ENCODE measurements at places on chromosomes 5 and 9.

- no peaks in the 10 kb centered on the region for H3K27me3 ChIP-seq
- H3K27ac ChIP-seq = no peak overlapping the region
- peak; percentile 58 for DNase-seq
- H3K4me1 ChIP-seq = peaks cover 6% of the 10 kb centered on the region
These were observed 213.3 kb downstream of the SEMA6A start for GRCh38 chr5:116361171-116361967.

GRCh38 chr5:64854855-64855254 lies 86.1 kb downstream of the CWC27 start:
- H3K36me3 ChIP-seq = no peaks in the 10 kb centered on the region
- H3K4me3 ChIP-seq = no peak overlapping the region
- no peaks in the 10 kb centered on the region for H3K4me1 ChIP-seq
- no peak for DNase-seq

DNA sequence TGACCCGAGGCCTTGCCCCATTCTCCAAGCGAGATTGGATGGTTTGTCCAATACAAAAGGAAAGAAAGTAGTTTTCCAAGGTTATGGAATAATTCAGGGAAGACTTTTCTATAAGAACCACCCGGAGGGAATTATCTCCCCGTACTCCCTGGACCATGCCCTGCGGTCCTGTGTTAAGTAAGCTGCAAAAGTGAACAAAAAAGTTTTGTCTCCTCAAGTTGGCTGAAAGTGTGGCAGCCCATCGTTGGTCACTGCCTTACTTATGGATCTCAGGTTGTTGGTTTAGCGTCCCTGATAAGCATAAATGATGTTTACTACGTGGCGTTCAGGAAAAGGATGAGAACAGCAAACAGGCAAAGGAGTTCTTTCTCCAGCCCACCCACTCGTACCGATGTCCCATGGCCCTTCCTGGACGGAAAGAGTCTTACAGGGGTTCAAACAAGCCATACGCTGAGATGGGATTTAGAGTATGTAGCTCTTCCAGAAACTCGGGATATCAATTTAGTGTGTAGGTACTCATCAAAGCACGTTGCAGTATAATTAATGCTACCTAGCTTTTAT lies 413 bp upstream of the AUH start:
- no peak for DNase-seq
- no peaks in the 10 kb centered on the region for H3K36me3 ChIP-seq
- no peak overlapping the region for H3K27ac ChIP-seq
- peaks cover 8% of the 10 kb centered on the region for H3K4me1 ChIP-seq
- H3K27me3 ChIP-seq = no peaks in the 10 kb centered on the region

DNA sequence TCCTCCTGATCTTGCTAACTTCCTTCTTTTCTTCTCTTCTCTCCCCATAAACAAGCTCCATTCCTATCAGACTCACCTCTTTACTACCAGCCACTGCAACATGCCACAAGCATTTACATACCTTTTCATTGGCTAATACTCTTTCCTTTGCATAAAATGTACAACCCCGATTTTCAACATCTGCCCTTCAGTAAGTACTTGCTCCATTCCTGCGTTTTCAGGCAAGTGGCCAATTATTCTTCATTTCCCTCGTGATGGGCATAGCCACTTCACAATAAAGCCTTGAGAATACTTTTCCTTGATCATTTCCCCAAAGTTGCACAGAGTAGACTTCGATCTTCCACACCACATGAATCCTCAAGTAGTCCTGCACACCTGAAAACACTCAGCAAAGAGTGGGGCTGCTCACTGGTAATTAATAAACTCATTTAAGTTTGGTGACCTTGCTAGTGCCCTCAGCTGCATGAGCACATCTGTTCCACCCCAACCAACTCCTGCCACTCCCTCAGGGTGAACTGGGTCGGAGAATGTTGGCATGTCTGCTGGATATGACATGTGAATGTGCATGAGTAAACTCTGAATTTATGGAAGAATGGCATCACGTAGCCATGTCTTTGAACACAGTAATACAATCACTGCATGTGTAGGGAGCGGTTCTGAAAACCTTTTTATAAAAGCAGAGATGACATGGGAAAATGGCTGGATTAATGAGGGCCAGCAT lies 535.8 kb downstream of the SEMA5A start:
- no peaks in the 10 kb centered on the region for H3K27me3 ChIP-seq
- no peak overlapping the region for H3K4me3 ChIP-seq
- no peak for DNase-seq
- H3K4me1 ChIP-seq = no peaks in the 10 kb centered on the region
- no peaks in the 10 kb centered on the region for H3K36me3 ChIP-seq

DNA sequence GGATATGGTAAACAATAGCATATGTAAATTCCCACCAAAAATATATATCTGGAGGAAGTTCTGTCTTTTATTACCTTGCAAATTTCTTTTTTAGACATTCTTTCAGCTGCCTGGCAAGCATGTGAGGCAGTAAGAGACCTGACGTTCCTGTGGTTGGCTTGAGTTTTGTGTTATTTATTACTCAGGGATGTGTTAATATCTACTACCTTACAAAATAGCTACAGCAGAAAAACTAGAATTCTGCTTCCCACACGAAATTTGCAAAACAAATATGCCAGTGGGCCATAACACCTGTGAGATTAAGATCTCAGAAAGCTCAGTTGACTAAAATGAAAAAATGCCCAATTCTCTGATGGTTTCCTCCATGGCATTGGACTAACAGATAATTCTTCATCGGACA lies 274.2 kb downstream of the TMEM167A start:
- no peaks in the 10 kb centered on the region for H3K27me3 ChIP-seq
- H3K4me3 ChIP-seq = no peak overlapping the region
- H3K4me1 ChIP-seq = no peaks in the 10 kb centered on the region
- no peak for DNase-seq
- H3K36me3 ChIP-seq = no peaks in the 10 kb centered on the region

DNA sequence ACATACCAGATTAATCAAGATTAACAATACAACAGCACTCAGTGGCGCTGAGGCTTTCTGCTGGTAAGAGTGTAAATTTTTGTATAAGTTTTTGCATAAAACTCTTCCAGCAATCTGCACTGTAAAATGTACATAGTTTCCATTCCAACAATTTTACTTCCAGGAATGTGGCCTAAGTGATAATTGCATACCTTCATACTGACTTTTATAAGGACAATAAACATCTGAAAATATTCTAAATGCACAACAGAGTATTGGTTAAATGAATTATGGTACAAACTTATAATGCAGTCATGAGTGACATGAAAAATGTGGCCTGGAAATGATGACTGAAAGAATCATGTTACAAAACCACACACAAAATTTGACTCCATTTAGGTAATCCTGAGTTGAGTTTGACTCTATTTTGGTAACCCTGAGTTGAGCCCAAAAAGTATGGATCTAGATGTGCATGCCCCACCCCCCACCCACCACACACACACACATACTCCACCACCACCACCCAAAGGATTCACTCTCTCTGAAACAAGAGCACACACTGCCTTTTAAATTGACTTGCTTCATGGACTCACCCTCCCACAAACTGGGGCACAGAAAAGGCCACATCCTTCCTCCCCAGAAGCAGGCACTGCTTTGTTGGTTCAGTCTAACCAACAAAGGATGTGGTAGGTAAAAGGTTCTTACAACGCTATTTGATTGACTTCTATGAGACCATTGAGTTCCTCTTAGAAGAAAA lies 137.6 kb downstream of the SUSD1 start:
- peaks cover 14% of the 10 kb centered on the region for H3K4me1 ChIP-seq
- H3K4me3 ChIP-seq = no peak overlapping the region
- DNase-seq = peak; percentile 24

DNA sequence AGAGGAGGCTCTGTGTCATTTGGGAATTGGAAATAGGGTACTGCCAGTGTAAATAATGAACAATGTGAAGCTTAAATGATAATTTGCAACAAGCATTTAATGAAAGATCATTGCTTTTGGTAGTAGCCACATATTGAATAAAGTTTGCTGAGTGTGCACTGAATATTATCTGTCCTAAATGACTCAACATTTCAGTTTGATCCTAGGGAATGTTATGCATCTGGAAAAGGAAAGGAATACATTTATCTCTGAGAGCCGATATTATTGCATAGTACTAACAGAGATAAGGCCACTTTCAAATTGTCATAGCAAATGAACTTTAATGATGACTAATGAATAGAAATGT lies 8.7 kb upstream of the ELL2 start:
- H3K27ac ChIP-seq = no peak overlapping the region
- DNase-seq = no peak
- H3K27me3 ChIP-seq = no peaks in the 10 kb centered on the region
- H3K4me1 ChIP-seq = no peaks in the 10 kb centered on the region
- no peak overlapping the region for H3K4me3 ChIP-seq

DNA sequence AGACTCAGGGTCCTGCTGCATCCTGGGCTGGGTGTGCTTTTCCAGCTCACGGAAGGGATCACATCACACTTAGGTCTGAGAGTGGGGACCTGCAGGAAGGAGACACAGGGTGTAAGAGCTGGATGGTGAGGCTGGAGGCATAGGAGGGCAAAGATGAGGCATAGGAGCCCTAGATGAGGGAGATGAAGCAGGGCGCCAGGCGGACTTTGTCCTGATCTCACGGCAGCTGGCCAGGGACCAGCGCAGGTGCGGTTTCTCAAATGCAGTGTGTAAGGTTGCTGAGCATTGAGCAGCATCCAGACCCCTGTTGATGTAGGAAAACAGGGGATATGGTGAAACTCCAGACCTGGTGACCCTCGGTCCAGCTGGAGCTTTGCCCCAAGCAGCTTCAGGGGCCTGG lies 156.5 kb downstream of the PSAT1 start:
- H3K4me1 ChIP-seq = no peaks in the 10 kb centered on the region
- no peak overlapping the region for H3K27ac ChIP-seq
- DNase-seq = no peak
- no peak overlapping the region for H3K4me3 ChIP-seq
- H3K27me3 ChIP-seq = no peaks in the 10 kb centered on the region
- no peaks in the 10 kb centered on the region for H3K36me3 ChIP-seq

- H3K4me3 ChIP-seq = no peak overlapping the region
- H3K27ac ChIP-seq = no peak overlapping the region
- DNase-seq = no peak
These were observed 12.4 kb downstream of the UBAP1 start for GRCh38 chr9:34190996-34191892.

DNA sequence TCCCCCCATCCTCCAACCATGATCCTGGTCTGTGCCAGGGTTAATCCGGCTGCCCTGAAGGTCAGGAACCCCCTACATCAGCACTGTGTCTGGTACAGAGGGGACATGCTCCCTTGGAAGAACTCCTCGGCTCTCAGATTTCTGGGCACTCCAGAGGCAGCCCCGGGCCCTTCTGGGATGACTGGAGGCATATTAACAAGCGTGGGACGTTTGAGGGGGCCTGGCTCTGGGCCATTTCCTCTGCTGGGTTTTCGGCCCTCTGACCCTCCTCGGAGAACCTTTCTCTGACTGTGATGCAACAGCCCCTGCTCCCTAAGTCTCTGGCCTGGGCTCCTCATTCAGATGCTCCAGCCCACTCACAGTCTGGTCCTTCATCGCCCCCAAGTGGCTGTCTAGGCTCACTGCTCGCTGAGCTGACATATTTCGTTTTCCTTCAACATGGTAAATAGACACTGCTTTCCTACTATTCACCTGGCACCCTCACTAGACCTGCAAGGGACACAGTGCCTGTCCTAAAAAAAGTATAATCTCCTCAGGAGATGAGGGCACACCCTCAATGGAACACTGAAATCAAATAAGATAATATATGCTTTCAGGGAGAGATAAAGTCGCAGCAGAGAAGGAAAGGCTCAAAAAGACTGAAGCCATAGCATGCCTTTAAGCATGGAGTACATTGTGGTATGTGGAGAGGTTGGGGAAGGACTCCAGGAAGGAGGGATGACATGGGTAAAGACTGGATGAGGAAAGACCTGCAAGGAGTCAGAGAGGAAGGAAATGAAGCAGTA lies 404.7 kb upstream of the TRPC7 start:
- peak; percentile 64 for DNase-seq
- H3K4me1 ChIP-seq = no peaks in the 10 kb centered on the region
- no peaks in the 10 kb centered on the region for H3K36me3 ChIP-seq
- H3K27ac ChIP-seq = no peak overlapping the region
- H3K27me3 ChIP-seq = no peaks in the 10 kb centered on the region
- H3K4me3 ChIP-seq = no peak overlapping the region

GRCh38 chr9:112084334-112084733 lies 90.8 kb downstream of the SUSD1 start:
- H3K36me3 ChIP-seq = no peaks in the 10 kb centered on the region
- no peaks in the 10 kb centered on the region for H3K4me1 ChIP-seq
- H3K4me3 ChIP-seq = no peak overlapping the region
- H3K27me3 ChIP-seq = no peaks in the 10 kb centered on the region
- DNase-seq = no peak

DNA sequence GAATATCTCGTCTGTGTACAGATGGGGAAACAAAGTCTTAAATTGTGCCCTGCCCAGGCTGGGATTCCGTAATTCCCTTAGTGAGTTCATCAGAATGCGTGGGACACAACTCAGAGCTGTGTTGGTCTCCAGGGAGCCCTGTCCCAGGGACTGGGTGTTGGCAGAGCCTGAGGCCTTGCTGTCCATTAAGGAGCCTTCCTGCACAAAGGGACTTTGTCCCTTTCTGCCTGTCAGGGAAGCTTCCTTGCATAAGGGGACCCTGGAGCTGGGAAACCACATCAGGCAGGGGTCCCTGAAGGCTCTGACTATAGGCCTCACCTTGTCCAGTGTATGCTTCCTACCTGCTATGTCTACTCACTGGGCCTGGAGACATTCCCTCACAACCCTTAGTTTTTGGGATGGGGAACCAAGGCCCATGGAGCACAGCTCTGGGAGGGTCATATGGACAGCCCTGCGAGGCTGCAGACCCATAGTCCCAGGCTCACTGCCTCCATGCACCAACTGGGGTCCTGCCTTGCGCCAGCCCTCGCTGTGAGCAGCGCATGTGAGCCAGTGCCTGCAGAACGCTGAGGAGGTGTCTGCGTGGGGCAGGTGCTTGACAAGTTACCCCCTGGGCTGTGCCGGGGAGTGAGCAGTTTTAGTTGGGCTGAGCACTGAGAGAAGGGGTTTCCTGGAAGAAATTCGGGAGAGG lies 1.6 kb downstream of the CARD19 start:
- peak overlapping the region; percentile 83 for H3K4me3 ChIP-seq
- DNase-seq = no peak
- no peaks in the 10 kb centered on the region for H3K27me3 ChIP-seq

- H3K4me1 ChIP-seq = no peaks in the 10 kb centered on the region
- peaks cover 3% of the 10 kb centered on the region for H3K27me3 ChIP-seq
- DNase-seq = peak; percentile 29
- peak overlapping the region; percentile 81 for H3K4me3 ChIP-seq
These were observed 1.2 kb downstream of the JMY start for GRCh38 chr5:79236970-79237739.

DNA sequence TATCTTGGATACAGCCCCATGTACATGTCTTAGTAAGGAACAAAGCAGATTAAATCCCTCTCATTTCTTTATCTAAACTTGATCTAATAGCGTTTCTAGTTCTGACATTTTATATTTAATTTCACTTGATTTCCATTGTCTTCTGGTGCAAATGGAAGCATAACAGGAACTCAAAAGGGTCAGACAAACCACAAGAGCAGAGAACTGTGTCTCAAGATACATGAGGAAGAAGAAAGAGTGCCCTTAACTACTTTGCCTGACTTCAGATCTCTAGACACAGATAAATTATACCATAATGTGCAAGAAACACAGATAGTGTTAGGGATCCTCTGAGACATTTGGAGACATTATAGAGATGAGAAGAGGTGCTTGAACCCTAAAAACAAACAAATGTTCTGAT lies 20.7 kb upstream of the STX17 start:
- H3K27me3 ChIP-seq = no peaks in the 10 kb centered on the region

Measured in neuronal stem cell (in vitro differentiated cells).